ENCODE measurements at places on chromosomes 6 and 20.

- no peak for DNase-seq
Measured at GRCh38 chr6:40932366-40932765, 106.7 kb downstream of the UNC5CL start.

DNA sequence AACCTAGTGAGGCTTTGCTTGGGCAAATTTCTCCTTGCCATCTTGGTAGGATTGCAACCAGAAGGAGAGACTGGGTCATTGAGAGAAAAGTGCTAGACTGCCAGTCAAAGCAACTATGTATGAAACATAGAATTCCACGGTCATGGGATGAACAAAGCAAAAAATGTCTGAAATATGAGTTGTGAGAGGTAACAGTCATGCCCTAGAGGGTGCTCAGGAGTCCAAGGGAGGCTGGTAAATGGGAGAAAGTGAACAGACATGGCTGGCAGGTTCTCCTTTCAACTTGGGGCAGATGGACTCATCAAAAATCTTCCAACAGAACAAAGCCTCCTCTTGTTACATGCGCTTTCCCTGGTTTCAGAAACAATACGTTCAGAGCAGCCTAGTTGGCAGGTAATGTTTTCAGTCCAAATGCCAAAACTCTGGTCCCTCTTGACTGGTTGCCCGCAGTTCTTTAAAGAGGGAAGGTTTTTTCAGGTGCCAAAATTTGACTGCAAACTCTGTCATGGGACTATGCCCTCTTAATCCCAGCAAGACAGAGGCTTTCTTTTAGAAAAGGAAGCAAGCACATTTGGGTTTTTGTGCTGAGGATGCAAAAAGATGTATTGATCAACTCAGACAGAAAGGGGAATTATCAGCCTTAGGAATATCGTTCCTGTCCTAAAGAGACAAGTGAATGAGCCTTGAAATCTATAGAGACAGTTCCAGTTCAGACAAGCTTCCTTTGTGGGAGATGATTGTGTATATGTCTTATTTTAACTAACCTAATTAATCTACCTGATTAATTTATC lies 68.5 kb upstream of the SASH1 start:
- no peak for DNase-seq

DNA sequence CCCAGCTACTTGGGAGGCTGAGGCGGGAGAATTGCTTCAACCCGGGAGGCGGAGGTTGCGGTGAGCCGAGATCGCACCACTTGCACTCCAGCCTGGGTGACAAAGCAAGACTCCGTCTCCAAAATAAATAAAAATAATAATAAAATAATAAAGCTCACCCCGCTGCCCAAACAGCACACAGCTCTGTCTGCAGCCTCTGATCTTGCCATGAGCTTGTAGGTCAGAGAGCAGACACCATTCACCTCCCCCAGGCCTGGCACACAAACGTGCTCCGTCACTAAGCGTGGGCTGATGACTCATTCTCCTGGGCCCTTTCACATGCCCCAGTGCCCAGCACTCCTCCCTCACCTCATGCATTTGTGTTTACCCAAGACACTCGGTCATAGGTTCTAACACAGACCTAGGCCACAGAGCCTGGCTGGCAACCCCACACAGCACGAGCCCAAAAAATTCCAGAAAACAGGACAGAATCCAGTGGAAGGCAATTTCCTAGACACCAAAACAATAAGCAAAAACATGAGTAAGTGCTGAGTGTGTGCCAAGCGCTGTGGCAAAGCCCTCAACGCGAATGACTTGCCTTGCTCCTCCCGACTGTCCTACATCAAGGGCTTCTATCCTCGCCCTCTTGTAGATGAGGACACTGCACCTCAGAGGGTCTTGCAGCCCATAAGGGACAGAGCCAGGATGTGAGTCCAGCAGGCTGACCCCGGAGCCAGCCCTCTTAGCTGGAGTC lies 18.0 kb downstream of the ATP9A start:
- DNase-seq = no peak

DNA sequence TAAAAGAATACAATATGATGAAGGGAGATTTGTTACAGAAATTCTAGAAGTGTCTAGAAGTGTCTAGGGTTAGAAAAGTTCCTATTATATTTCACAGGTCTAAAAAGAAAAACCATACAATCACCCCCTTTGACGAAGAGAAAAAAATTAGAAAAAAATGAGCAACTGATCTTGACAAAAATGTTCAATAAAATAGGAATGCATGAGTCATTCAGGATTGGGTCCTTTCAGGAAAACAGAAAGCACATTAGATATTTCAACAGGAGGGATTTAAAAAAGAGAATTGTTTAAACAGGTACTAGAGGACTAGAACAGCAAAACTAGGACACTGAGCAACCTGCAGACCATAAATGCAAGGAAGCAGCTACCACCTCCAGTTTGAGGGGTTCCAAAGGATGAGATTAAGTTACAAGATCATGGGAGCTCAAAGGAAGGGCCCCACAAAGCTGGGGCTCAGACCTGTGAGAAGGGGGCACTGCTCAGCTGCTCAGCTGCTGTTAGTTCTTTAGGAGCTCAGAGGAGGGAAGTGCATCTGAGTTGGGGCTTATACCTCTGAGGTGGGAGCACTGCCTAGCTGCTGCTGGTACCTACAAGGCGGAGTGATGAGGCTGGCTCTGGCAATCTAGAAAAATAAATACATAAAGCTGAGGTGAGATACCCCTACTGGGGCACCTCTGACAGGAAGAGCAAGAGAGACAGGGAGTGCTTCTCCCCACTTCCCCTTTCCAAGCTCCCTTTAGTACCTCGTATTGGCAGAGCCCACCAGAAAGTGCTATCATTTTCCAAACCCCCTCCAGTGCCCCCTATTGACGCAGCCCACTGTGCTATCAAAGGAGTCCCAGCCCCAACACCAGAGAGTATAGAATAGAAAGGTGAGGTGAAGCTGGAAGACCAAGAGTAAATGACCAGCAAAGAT lies 27.1 kb upstream of the BEND6 start:
- DNase-seq = no peak

GRCh38 chr20:10427060-10427692 lies 6.8 kb downstream of the MKKS start:
- peak; percentile 25 for DNase-seq

DNA sequence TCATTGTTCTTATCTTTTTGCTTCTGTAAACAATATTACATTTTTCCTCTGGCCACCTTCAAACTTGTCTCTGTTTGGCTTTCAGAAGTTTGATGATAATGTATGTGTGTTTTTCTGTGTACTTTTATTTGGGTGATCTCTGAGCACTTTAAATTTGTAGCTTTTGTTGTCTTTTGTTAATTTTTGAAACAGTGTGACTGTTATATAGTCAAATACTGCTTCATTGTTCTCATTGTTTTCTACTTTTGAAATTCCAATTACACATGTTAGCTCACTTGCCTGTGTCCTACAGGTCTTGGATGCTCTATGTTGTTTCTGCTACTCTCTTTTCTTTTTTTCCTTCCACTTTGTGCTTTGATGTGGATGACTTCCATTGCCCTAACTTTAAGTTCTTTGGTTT lies 460.1 kb upstream of the KHDRBS2 start:
- DNase-seq = no peak

- DNase-seq = no peak
Measured at GRCh38 chr6:140380427-140381218, 1006.2 kb upstream of the CITED2 start.

DNA sequence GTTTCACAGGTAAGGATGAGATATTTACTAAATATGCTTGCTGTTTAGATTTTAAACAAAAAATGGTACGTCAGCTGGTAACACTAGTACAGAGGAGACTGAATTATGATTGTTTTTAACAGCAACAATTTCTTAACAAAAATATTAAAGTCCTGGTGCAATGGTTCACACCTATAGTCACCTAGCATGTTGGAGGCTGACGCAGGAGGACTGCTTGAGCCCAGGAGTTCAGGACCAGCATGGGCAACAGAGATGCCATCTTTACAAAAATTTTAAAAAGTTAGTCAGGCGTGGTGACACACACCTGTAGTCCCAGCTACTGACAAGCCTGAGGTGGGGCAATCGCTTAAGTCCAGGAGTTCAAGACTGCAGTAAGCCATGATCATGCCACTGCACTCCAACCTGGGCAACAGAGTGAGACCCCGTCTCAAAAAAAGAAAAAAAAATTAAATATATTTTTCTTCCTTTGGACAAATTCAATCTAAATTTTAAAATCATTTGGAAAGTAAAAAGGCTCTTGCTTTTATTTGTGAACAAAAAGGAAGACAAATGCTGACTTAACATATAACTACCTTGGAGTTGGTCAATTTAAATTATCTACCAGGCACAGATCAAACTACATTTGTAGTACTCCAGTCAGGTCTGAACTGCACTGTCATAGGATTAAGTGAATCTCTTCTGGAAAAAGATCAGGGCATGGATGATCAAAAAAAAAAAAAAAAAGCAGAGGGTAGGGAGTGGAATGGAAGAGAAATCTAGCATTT lies 38.2 kb upstream of the RUNX2 start:
- DNase-seq = no peak

- DNase-seq = no peak
Measured at GRCh38 chr20:52289956-52290565, 98.5 kb upstream of the ZFP64 start.
